ENCODE measurements at places on chromosomes 5 and 9.
A peak's percentile ranks its signal among the peaks of the same experiment; 100 is the strongest.

GRCh38 chr9:114310471-114311450, 12.1 kb upstream of the ORM1 start:
- DNase-seq, result no peak

GRCh38 chr5:179608131-179608581, 15.3 kb downstream of the HNRNPH1 start:
- peak; percentile 44 for DNase-seq

GRCh38 chr5:168683247-168683926, 104.2 kb upstream of the PANK3 start:
- peak; percentile 28 for DNase-seq

DNA sequence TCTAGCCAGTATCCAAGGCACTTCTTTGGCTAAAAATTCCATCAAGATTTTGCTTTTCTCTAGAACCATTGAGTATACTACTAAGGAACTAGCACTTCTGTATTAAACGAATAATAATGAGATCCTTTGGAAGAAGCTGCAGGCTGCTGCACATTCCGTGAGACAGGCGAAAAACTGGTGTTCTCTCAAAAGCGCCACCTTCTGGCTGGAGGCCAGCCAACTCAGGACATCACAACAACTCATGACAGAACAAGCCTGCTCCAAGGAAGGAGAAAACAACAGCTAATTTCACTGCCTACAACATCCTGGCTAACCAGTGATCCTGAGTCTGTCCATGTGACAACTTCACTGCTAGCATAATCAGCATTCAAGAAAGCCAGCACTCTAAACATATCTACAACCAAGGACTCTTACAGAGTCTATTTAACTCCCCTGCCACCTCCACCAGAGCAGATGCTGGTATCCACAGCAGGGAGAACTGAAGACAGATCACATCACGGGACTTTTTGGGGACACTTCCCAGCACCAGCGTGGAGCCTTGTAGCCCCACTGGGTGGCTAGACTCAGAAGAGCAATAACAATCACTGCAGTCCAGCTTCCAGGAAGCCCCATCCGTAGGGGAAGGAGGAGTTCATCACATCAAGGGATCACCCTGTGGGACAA, 150.5 kb downstream of the YTHDC2 start:
- DNase-seq, result peak; percentile 13

GRCh38 chr5:150573867-150574817, 66.2 kb downstream of the NDST1 start:
- DNase-seq, result no peak
